HL-60 (cell line): ENCODE measurements at places on chromosomes 3 and 15.

GRCh38 chr15:83631534-83631933, 22.4 kb upstream of the ADAMTSL3 start:
- no peak for DNase-seq

DNA sequence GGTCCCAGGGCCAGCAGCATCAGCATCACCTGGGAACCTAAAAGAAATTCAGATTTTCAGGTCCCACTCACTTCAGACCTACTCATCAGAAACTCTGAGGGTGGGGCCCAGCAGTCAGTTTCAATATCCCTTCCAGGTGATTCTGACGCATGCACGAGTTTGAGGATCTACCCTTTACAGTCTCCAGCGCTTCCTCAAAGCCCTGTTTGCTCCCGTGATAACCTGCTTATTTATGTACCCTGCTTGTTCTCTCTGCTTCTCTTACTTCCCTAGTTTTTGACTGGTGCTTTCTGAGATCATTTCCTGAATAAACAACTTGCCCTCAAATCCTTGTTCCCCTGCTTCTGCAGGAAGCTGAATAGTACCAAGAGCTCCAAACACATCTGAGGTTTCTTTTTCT, 245.3 kb downstream of the ZNF621 start:
- DNase-seq, result no peak

DNA sequence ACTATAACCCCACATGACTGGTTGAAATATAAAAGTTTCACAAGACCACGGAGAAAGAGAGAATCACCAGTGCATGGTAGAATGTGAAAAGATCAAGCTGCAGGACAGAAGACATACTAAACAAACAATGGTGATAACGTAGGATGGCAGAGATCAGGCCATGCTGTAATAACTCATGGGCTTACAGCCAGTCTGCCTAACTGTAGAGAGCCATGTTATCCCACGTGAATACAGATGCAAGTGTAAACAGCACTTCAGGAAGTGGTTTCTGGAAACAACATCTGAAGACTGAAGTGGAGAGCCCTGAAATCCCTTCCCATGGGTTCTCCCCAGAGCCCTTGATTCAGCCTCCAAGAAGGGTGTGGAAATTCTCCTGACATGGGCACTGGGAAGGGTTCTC, 103.2 kb upstream of the SLCO2A1 start:
- DNase-seq, result no peak

DNA sequence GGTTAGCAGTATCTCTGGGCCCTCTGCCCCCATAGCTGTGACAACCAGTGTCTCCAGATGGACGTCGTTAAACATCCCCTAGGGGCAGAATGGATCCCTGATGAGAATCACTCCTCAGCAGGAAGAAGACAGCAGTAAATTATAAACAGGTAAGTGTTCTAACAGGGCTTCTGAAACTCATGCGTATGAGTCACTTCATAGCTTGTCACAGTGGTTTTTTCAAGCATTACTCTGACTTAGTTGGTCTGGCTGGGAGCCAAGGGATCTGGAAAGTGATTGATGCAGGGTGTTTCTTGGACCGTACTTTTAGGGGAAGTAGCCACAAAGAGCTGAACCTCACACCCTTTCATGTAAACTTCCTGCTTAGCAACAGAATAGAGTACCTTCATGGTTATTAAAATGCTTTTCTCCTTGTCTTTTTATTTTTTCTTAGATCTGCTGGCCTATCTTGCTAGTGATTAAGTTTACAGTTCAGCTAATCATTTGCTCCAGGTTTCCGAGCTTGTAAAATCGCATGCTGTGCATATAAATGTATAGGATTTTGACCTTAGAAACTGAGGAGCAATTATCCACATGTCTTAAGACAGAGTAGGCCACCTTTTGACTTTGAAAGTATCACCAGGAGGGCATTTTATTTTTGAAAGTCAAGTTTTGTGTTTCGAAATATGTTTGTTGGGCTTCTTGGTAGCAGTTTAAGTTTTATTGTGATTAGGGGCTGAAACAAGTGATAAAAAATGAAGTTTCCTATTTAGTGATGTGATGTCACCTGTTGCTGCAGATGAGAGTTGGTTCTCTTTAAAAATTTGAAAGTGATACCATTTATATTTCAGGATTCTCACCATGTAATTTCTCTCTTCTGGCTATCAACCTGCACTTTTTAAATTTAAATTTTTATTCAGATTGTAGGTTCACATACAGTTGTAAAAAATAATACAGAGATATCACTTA, 333.9 kb downstream of the PTPRG start:
- DNase-seq, result no peak

DNA sequence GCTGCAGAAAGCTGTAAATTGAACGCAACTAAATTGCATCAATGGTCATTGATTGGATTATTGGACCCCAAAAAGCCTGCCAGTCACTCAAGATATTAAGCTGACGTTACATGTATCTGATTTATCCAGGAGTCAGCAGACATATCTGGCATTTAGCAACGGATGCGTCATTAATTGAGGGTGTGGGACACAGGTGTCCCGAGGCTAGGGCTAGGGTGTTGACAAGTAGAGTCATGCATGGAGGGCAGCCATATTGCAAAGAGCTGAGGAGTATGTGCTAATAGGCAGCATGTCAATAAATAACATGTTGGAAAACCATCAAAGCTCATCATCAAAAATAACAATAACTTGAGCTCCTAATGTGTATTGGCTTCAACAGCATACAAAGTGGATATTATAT, 234.5 kb upstream of the GOLGA6L4 start:
- no peak for DNase-seq
